ENCODE measurements at places on chromosomes 5 and 9. TPM values are rescaled to one million over a fixed set of nuclear protein-coding genes. Genes with fewer than 3 reads are reported as not detected.

DNA sequence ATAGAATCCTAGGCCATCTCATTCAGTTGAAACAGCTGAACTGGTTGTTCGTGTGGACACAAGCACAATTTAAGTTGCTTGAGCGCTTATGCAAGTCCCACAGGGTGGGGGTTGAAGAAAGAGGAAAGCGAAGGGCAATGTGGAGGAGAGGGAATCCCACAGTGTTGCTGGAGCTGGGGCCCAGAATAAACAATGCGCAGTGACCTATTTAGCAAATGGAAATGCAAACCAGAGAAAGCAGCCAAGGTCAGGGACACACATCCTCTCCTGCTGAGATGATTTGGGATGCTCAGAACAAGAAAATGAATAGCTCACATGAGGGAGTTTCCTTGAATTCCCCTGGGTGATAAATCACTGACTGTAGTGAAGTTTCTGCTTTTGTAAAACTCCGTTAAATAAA, 838.3 kb downstream of the TLE4 start:
- no peaks in the 10 kb centered on the region for H3K27me3 ChIP-seq
- H3K4me1 ChIP-seq: no peaks in the 10 kb centered on the region
- H3K27ac ChIP-seq: no peak overlapping the region
- no peak for DNase-seq
- no peak overlapping the region for H3K4me3 ChIP-seq

DNA sequence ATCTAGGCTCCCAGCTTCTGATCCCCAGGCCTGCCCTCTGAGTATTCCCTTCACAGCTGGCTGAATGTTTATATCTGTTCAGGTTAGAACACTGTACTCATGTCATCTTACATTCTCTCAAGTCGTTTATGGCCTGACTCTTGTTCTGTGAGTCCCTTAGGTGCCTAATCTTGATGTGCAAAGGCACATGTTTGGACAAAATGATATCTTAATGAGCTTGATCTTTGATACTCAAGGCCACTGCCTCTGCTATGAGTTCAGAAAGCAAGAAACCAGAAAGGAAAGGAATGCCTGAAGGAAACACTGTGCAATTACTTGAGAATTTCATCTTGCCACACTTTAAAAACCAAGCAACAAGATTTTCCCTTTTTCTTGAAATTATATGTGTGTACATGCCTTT, 391.8 kb upstream of the ZNF608 start:
- no peak overlapping the region for H3K4me3 ChIP-seq
- no peaks in the 10 kb centered on the region for H3K27me3 ChIP-seq
- H3K36me3 ChIP-seq: no peaks in the 10 kb centered on the region

DNA sequence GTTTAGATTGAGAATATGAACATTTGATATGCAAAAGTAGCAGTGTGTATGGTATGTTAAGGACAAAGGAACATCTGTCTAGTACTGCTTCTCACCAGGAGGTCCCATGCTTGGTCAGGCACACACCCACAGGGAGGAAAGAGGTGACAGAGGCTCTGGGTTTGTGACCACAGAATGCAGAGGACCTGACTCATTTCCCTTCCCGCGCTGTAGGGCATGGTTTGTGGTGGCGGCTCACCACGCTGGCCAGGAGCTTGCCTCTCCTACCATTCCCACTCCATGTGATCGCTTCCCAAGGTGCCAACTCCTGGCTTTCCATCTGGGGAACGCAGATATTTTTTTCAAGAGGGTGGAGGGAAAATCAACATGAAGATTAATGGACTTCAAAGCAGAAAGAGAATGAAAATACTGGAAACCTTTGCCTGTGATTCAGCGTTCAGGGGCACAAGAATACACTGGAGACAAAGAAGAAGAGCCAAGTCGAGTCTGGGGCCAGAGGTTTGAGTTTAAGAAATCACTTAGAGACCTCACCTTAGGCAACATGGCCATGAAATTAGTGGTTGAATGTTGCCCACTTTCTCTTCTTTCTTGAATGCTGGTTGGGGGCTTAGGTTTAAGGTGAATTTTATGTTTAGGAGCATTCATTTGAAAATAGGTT, 477.8 kb downstream of the CCDC171 start:
- peaks cover 3% of the 10 kb centered on the region for H3K27me3 ChIP-seq
- no peaks in the 10 kb centered on the region for H3K4me1 ChIP-seq
- no peak overlapping the region for H3K27ac ChIP-seq
- no peaks in the 10 kb centered on the region for H3K36me3 ChIP-seq
- DNase-seq: no peak

GRCh38 chr9:101683236-101683635, 55.2 kb downstream of the GRIN3A start:
- no peak for DNase-seq
- no peak overlapping the region for H3K27ac ChIP-seq
- H3K27me3 ChIP-seq: no peaks in the 10 kb centered on the region
- H3K36me3 ChIP-seq: no peaks in the 10 kb centered on the region
- H3K4me1 ChIP-seq: no peaks in the 10 kb centered on the region
- H3K4me3 ChIP-seq: no peak overlapping the region

Gene PCDHGA2
- total RNA-seq: 7.8 TPM

Gene PCDHB14
- 1.9 TPM for total RNA-seq

Gene AHRR
- total RNA-seq: 1.4 TPM

Gene ANKRD18A
- 2.6 TPM for total RNA-seq

Gene GPR151
- total RNA-seq: not detected
